Gastroesophageal sphincter (tissue), 4 donors: ENCODE measurements at places on chromosomes 3 and 15.

DNA sequence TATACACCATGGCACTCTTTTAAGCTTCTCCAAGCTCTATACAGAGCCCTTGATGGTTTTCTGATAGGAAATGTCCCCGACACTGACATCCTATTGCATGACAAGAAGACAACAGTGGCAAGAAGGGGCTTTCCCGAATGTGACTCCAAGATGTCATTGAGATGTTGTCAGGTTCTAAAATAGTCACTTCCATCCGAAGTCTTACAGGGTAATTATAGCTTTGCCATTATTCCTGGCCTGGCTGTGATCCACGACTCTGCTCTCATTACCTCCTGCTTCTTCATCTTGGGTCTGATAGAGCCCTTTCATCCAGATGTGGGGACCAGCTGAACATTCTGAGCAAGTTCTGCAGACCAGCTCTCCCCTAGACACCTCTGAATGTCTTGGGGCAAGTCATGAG is 40.6 kb upstream of the ADAMTS9 start:
- no peak for ATAC-seq

DNA sequence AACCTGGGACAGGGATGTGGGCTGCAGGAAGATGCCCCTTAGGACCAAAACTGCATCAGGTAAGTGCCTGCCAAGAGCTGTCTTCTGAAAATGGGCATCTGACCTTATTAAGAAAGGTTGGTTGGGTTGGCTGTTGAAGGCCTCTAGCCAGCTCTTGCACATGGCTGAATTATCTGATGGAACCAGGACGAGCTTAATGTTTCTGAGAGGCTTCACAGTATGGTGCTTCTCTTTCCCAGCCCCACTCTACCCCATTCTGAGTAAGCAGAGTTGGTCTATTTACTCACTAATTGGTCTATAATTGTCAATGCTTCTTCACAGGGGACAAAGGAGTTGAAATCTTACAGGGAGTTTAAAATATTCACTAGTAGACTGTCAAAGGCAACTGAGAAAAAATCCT is 48.4 kb downstream of the DTWD1 start:
- ATAC-seq: no peak

DNA sequence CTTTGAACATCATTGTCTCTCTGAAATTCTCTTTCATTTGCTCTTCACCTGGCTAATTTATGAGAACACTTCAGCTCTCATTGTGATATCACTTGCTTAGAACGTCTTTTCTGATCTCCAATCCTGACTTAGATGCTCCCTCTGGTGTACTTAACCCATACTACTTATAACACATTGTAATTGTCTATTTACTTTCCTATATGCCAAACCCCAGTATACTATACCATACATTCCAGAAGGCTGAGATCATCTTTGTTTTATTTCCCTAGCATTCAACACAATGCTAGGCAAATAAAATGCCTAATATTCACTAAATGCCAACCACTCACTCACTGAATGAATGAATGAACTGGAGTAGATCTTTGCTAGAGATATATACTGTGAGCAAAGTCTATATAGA is 27.0 kb upstream of the PEX5L start:
- no peak for ATAC-seq

GRCh38 chr3:22587446-22587845 is 615.7 kb upstream of the UBE2E2 start:
- no peak for ATAC-seq

DNA sequence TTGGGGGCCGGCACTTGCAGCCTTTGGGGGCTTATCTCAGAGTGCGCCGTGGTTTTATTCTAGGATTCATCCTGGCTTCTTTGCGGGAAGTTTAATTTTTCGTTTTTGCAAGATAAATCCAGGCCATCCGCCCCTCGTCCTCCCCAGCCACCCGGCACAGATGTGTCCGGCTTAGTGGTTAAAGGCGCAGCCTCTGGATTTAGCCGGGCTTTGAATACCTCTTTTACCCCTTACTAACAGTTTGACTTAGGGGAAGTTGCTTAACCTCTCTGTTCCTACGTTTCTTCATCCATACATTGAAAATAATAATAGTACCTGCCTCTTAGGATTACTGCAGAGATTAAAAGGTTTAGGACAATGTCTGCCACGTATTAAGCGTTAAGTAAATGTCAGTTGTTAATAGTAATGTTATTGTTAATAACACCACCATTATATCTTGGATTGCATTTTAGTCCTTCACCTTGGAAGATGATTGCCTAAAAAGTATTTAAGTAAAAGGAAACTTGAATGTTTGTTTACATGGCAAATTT is 714 bp downstream of the ECT2 start:
- ATAC-seq: no peak
